Cardiac muscle cell (in vitro differentiated cells and primary cell): ENCODE measurements at places on chromosomes 16 and 17.

- H3K27me3 ChIP-seq, result peaks cover 50% of the 10 kb centered on the region
- DNase-seq, result no peak
- H3K27ac ChIP-seq, result no peak overlapping the region
These were observed 170.2 kb downstream of the RAB11FIP4 start for GRCh38 chr17:31561469-31562375.

DNA sequence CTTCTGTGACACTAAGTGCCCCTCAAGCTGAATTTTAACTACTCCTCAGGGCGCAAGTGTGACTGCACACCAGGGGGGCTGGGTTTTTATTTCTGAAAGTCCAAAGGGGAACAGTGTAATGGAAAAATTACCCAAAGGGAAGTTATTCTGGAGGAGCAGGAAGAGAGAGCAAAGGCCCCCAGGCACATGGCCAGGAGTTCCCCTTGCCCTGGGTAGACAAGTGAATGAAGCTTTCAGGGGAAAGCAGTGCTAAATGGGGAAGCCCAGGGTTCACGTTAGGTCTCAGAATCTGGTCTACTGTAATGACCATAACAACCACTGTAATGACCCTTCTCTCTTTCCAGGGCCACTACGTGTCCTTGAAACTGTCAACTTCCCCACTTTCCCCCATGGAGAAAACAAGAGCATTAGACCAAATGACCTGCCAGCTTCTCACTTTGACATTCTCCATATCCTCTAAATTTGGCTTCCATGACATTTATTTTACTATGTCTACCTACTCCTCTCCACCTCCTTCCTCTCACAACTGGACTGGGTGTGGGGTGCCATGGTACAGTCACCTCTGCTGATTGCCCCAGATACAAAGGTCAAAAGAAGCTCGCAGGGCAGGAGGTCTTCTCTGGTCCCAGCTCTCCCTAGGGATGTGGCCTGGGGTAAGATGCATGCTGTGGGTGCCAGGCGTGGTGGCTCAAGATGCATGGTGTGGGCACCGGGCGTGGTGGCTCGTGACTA, 34.1 kb upstream of the MMP2 start:
- H3K36me3 ChIP-seq, result no peaks in the 10 kb centered on the region
- H3K4me3 ChIP-seq, result no peak overlapping the region
- DNase-seq, result no peak
- no peak overlapping the region for H3K27ac ChIP-seq
- peaks cover 5% of the 10 kb centered on the region for H3K27me3 ChIP-seq
- H3K4me1 ChIP-seq, result peaks cover 15% of the 10 kb centered on the region

GRCh38 chr16:84508502-84508901, 4.0 kb upstream of the MEAK7 start:
- no peaks in the 10 kb centered on the region for H3K4me1 ChIP-seq

- H3K27ac ChIP-seq, result peak overlapping the region; percentile 72
- no peak for DNase-seq
- H3K4me1 ChIP-seq, result peaks cover 7% of the 10 kb centered on the region
These were observed 16.1 kb downstream of the G6PC3 start for GRCh38 chr17:44086364-44087311.

- H3K4me1 ChIP-seq, result peaks cover 51% of the 10 kb centered on the region
- peaks cover 24% of the 10 kb centered on the region for H3K36me3 ChIP-seq
These were observed 14.6 kb downstream of the SMTNL2 start for GRCh38 chr17:4598776-4599504.

DNA sequence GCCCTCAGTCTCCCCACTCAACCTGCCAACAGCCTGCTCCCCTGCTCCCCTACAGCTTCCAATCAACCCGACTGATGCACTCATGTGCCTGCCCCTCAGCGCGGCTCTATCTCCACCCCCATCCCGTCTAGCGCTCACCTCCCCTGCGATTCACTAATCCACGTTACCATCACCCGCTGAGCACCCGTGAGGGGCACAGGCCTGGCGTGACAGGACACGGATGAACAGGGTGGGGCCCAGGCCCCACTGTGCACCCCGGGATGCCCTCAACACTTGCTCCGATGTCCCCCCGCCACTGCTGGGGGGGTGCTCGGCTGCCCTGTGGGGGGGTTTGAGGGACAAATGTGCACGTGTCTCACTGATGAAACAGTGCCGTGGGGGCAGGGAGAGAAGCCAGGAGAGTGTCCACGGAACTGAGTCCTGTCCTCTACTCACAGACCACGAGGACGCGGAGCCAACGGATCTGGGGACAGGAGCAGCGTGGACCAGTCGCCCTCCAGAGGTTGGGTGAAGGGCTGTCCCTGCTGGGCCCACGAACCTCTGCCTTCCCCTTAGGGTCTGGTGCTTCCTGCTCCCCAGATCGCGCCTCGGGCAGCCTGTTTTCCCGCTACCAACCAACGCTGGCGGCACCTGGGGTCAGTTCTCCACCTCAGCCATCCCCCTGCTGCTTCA, 66.7 kb downstream of the RPH3AL start:
- H3K4me3 ChIP-seq, result no peak overlapping the region
- no peak for DNase-seq
- no peaks in the 10 kb centered on the region for H3K4me1 ChIP-seq
- no peak overlapping the region for H3K27ac ChIP-seq

- no peaks in the 10 kb centered on the region for H3K27me3 ChIP-seq
- H3K4me3 ChIP-seq, result no peak overlapping the region
- no peak for DNase-seq
- H3K4me1 ChIP-seq, result no peaks in the 10 kb centered on the region
These were observed 41.3 kb downstream of the GAS7 start for GRCh38 chr17:10156948-10157607.

DNA sequence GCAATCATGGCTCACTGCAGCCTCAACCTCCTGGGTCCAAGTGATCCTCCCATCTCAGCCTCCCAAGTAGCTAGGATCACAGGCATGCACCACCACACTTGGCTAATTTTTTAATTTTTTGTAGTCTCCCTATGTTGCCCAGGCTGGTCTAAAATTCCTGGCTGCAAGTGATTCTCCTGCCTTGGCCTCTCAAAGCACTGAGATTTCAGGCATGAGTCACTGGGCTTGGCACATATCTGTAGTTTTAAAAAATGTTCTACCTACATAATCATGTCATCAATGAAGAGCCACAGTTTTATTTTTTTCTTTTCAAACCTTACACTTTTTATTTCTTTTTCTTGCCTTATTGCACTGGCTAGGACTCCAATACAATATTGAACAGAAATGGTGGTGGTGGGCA, 33.1 kb upstream of the COL1A1 start:
- H3K4me3 ChIP-seq, result no peak overlapping the region
- H3K36me3 ChIP-seq, result no peaks in the 10 kb centered on the region
- H3K4me1 ChIP-seq, result no peaks in the 10 kb centered on the region
- H3K27ac ChIP-seq, result no peak overlapping the region

DNA sequence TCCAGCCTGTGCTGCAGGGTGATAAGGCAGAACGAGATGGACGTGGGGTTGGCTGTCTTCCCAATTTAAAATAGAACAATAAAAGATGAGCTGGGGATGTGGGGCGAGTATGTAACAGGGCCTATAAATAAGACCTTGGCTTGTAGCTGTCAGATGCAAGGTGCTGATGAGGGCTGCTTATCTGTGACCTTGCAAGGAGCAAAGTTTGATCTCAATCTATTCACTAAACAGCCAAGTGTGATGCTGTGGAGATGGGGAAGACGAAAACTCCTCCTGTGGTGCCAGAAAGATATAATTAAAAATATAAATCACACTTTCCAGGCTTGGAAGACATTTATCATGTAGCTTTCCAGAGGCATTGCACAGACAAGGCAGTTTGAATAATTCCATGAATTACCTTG, 26.7 kb upstream of the TEX2 start:
- no peak overlapping the region for H3K27ac ChIP-seq
- H3K4me1 ChIP-seq, result no peaks in the 10 kb centered on the region
- DNase-seq, result no peak

- H3K27ac ChIP-seq, result no peak overlapping the region
- DNase-seq, result no peak
- H3K27me3 ChIP-seq, result no peaks in the 10 kb centered on the region
- no peak overlapping the region for H3K4me3 ChIP-seq
These were observed 75.9 kb downstream of the ZNF423 start for GRCh38 chr16:49779979-49780378.

DNA sequence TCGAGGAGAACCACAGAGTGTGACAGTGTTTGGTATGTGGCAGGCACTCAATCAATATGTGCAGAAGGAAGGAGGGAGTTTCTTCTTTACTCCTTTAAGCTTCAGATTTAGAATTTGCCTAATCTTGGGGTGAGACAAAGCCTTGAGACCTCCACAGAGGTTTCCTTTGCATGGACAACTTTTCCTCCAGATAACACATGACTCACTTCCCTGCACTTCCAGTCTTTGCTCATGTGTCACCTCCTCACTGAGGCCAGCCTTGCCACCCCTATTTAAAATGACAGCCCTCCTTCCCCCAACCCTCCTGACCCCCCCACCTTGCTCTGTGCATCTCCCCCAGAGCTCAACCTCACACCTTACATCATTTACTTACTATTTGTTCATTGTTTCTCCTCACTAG, 17.4 kb upstream of the NOS2 start:
- no peaks in the 10 kb centered on the region for H3K27me3 ChIP-seq
- H3K4me1 ChIP-seq, result no peaks in the 10 kb centered on the region
- H3K4me3 ChIP-seq, result no peak overlapping the region
- DNase-seq, result no peak
- no peaks in the 10 kb centered on the region for H3K36me3 ChIP-seq
- no peak overlapping the region for H3K27ac ChIP-seq
